ENCODE measurements at places on chromosomes 12 and 14.

- no peak for DNase-seq
Measured at GRCh38 chr14:93103392-93104080, 12.2 kb downstream of the ITPK1 start.

DNA sequence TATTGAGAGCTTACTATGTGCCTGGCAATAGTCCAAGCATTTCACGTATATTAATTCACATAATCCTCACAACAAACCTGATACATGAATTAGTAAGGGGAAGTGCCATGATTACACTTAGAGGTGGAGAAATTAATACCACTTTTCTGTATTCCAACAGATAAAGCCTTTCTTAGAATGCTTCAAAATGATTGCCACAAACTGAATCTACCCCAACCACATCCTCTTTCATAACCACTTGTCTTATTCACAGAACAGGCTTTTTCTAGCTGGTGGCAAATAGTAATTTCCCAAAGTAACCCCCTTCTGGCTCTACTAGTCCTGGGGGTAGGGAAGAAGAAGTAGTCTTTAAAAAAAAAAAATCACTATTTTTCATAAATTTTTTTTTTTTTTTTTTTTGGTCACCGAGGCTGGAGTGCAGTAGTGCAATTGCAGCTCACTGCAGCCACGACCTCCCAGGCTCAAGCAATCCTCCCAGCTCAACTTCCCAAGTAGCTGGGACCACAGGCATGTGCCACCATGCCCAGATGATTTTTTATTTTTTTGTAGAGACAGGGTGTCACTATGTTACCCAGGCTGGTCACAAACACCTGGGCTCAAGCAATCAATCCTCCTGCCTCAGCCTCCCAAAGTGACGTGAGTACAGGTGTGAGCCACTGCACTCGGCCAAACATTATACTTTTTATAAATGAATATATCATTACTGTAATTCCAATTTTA lies 59.0 kb upstream of the ARID2 start:
- no peak for DNase-seq

GRCh38 chr12:106134294-106134949 lies 4.3 kb downstream of the NUAK1 start:
- DNase-seq = no peak

DNA sequence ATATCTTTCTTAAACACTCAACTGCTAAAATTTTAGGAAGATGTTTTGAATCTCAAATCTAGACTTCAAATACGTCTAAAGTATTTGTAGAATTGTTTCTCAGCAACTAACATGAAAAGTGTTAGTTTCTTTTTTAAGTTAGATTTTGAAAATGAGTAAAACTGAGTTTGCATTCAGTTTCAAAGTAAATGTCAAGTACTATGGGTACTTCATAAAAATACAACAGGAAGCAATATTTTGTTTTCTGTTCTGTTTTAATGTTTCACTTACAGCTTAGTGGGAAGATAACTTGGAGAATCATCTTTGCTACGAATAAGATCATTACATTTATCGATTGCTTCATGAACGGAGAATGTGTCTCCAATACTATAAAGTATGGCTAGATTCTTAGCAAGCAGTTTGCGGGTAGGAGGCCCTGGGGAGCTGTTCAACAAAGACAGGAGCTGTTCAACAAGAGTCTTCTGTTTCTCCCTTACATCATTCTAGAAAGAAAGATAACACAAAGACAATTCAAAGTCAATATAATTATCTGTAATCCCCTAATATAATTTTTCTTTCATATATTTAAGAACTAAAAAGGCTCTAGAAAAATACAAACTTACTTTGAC lies 20.2 kb downstream of the HEATR5A start:
- DNase-seq = no peak

- DNase-seq = no peak
Measured at GRCh38 chr12:50562520-50563433, 58.0 kb downstream of the DIP2B start.

DNA sequence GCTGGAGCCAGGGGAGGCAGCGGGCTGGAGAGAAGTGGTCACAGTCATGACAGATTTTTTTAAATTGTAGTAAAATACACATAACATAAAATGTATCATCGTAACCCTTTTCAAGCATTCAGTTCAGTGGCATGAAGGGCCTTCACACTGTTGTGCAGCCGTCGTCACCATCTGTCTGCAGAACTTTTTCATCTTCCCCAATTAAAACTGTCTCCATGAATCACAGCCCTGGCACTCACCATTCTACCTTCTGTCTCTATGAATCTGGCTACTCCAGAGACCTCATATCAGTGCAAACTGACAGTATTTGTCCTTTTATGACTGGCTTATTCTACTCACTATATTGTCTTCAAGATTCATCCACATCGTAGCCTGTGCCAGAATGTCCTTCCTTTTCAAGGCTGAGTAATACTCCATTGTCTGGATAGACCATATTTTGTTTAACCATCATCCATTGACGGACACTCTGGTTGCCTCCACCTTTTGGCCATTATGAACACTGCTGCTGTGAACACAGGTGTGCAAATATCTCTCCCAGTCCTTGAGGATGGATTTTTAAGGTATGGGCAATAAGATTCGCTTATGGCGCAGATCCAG lies 91.5 kb upstream of the NCOR2 start:
- DNase-seq = no peak

GRCh38 chr12:24595652-24596235 lies 353.2 kb downstream of the BCAT1 start:
- no peak for DNase-seq

GRCh38 chr12:106645074-106645421 lies 62.2 kb downstream of the RFX4 start:
- no peak for DNase-seq

DNA sequence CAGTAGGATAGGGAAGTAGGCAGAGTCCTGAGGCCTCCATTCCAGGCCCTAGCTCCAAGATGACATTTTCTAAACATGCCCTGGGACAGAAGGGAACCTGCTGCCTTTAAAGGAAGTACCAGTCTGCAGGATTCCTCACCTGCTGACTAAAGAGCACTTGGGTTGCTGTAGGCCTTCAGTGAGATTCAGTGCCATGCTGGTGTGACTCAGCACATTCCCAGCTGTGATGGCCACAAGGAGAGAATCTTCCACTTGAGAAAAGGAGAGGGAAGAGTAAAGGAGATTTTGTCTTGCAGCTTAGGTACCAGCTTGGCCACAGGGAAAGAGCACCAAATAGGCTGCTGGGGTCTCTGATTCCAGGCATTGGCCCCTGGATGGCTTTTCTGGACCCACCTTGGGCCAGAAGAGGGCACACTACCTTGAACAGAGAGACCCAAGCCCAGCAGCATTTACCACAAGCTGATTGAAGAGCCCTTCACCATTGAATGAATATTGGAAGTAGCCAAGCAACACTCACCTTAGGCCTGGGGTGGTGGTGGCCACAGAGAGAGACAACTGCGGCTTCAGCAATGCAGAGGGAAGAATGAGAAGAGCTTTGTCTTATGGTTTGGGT lies 498.3 kb downstream of the KCNH5 start:
- DNase-seq = no peak

- DNase-seq = no peak
Measured at GRCh38 chr12:49687941-49688340, 19.3 kb downstream of the FMNL3 start.

DNA sequence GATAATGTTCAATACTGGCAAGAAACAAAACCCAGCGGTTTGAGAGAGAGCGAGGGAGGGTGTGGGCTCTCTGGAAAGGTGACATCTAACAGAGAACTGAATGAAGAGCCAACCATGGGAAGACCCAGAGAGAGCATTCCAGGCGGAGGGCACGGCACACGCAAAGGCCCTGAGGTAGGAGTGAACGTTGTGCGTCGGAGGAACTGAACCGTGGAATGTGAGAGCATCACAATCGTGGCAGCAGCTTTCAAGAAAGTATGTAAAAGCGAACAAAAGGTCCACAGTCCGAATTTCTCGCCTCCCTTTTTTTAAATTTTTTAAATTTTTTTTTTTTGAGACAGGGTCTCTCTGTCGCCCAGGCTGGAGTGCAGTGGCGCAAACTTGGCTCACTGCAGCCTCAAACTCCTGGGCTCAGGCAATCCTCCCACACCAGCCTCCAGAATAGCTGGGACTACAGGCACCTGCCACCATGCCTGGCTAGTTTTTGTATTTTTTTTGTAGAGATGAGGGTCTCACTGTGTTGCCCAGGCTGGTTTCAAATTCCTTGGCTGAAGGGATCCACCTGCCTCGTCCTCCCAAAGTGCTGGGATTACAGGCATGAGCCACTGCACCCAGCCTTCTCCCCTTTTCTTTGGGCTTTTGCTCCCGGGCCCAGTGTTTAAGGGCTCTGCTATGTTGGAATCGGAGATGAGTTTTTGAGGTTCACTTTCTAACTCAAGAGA lies 15.3 kb upstream of the SCARB1 start:
- no peak for DNase-seq

Data from AG09319 (cell line).